ENCODE measurements at places on chromosomes 7 and 10.

DNA sequence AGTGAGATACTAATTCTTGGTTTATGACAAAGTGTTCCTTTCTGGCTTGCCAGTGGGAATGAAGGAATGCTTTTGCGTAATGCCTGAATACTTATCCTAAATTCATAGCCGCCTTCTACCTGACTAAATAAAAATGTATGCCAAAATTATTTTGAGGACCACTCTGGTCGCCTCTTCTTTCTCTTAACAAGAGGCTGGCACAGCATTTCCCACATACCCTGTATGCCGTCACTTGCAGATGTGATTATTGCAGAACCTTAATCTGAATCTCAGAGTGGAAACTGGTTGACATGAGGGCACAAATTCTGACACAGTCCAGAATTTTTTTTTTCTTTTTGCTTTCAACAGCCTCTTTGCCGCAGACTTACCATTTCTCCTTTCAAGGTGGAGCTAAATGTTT lies 124.6 kb upstream of the GLCCI1 start:
- no peak for DNase-seq

GRCh38 chr7:28002638-28003037 lies 178.0 kb downstream of the JAZF1 start:
- DNase-seq, result peak; percentile 42

GRCh38 chr7:888081-889024 lies 12.0 kb downstream of the GET4 start:
- no peak for DNase-seq

GRCh38 chr10:96846926-96847325 lies 14.8 kb downstream of the LCOR start:
- DNase-seq, result no peak

DNA sequence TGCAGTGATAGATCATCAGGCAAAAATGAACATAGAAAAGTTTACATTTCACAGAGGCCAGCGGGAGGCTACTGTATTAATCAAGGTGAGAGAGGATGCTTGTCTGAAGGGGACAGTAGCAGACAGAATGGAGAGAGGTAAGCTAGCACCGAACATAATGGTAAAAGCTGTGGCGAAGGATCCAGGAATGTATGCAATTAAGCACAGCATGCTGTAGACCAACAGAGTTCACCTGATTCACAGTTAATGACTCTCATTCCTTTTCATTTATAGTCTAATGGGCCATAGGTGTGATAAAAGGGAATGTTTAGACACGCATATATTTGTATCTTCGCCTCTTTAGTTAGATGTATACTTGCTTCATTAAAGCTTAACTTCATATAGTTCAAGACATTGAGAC lies 150.9 kb upstream of the MBL2 start:
- no peak for DNase-seq

DNA sequence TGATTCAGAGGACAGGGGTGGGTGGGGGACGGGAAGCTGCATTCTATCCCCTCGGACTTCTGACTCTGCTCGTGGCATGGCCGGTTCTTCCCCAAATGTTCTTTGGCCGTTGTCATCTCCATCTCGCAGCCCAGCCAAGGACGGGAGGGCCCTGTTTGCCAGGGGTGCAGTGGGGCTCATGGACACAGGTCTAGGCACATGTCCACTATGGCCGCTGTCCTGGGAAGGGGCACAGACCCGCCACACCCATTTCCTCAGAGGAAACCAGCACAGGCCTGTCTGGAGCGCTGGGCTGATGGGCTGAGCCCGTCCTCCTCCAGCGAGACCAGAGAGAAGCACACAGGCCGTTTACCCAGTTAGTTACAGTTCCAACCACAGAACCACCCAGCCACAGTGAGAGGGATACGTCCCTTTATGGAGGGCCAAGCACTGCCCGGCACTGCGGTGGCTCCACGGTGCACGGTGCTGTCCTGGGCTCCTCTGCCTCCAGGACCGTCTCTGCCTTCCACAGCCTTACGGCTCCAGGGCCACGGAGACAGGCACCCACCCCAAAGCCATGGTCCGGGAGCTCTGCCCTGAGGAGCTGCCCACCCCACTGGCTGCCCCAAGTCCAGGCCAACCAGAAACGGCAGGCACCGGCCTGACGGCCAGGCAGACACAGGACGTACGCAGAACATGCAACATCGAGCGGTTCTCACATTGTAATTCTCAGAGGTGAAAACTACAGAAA lies 20.2 kb downstream of the DPYSL4 start:
- no peak for DNase-seq

Measured in D341Med (cell line).